ENCODE measurements at places on chromosomes 3 and 15. TPM values are rescaled to one million over a fixed set of nuclear protein-coding genes. Genes with fewer than 3 reads are reported as not detected.

ARPP21 gene
- not detected for total RNA-seq

SATB1 gene
- 13.9 TPM for total RNA-seq

ISL2 gene
- 0.37 TPM for total RNA-seq

ARL6IP5 gene
- 155 TPM for total RNA-seq

MCF2L2 gene
- total RNA-seq = 1.1 TPM

DPPA2 gene
- total RNA-seq = not detected

STIMATE gene
- 23.7 TPM for total RNA-seq

HACD3 gene
- total RNA-seq = 47.7 TPM

SI gene
- total RNA-seq = not detected

NGRN gene
- 49.5 TPM for total RNA-seq

AADACL2 gene
- total RNA-seq = not detected

ZBED2 gene
- not detected for total RNA-seq

DZIP1L gene
- 4.2 TPM for total RNA-seq

RAB27A gene
- total RNA-seq = 20.6 TPM

DPPA4 gene
- not detected for total RNA-seq

TTLL13 gene
- not detected for total RNA-seq

CPLX3 gene
- total RNA-seq = not detected

CAMK1 gene
- 34.8 TPM for total RNA-seq

ABHD6 gene
- 4.4 TPM for total RNA-seq

TLR9 gene
- total RNA-seq = not detected

SLC9C1 gene
- not detected for total RNA-seq

OR5K2 gene
- not detected for total RNA-seq
